ENCODE measurements at places on chromosomes 6 and 20. TPM values are rescaled to one million over a fixed set of nuclear protein-coding genes. Genes with fewer than 3 reads are reported as not detected.

DNA sequence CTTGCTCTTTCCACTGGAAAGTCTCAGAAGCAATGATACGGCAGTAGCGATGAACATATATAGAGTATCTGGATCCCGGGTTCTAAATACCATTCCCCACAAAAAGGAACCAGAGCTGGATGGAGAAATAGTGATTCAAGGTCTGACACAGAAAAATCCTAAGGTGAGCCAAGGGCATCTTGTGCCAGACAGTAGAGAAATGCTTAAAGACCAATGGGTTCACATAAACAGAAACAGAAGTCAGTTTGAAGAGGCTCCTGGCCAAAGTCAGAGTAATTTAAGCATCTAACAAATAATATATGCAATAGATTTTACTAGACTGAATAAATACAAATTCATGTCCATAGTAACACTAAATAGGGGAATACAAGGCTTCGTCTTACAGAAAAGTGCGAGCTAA is 54.7 kb downstream of the RGS17 start:
- DNase-seq, result no peak

Gene SLPI
- 0.28 TPM for polyA plus RNA-seq

Gene ALDH8A1
- polyA plus RNA-seq, result 37.3 TPM

Gene TMEM14C
- polyA plus RNA-seq, result 152 TPM

DNA sequence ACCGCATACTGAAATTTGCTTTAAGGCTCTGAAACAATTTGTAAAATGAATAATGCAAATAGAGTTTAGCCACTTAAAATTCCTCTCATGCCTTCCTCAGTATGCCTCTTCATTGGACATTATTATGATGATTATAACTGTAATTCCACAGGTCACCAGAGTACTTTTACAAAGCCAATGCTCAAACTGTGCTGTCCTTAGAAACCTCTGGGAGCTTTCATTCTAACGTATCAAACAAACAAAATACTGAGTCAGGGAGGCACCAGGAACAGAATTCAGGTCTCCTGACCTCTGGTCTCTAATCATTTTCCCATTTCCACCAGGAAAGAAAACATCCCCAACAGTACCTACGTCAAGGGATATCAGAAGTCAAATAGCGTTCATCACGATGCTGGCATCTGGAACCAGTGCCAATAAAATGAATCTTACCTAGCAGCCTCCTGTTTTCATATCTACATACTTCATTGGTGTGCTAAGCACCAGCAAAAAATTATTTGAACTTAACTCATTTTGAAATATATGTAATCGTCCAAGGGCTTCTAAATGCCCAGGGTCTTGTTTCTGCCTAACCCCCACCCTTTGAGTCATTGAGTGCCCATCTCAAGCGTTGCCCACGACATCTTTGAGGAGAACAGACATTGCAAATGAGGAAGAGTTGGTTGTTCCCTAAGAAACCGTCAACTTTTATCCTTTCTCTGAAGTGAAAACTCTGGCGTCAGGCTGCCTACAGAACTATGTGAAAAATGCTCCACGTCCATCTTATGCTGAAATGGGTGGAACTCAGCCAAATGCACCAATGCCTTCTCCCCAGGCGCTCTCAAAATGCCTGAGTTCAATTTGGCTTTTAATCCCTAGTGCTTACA is 37.9 kb downstream of the NEDD9 start:
- DNase-seq, result no peak

Gene BPIFB3
- not detected for polyA plus RNA-seq

- DNase-seq, result no peak
These were observed 19.7 kb downstream of the PPIL6 start for GRCh38 chr6:109420751-109421150.

DNA sequence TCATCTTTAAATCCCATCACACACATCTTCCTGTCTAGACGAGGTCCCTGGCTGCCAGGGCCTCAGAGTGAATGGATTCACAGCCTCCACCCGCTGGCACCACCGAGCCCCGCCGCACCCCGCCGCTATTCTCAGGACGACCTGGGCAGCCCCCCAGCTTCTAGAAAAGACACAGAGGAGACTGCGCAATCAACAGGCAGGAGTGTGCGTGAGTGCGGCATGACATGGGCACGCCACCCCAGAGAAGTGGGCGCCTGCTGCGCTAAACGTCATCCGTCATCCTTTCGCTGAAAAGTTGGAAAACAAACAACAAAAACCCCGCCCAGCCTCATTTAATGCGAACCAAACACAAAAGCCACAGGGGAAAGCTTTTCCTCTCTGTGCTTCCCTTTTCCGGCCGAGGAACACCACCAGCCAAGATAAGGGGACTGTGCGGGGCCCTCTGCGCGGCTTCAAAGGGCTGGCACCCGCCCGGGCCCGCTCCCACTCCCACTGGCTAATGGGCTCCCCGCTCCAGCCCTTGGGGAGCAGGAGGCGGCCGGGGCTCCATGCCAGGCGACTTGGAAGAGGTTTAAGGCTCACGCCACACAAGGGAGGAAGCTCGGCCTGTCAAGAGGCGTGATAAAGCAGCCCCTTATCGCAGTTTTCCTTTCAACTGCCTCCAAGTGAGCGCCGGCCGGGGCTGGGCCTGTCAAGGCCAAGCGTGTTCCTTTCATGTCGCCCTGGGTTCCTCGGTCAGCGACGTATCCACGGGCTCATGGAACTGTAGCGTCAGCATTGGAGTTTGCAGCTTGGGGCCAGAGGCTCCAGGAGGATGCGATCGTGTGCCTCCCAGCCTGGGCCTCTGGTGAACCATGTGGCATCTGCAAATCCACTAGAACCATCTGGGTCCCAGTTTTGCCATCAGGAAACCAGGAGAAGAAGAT is 50.1 kb downstream of the NFATC2 start:
- DNase-seq, result peak; percentile 53

DNA sequence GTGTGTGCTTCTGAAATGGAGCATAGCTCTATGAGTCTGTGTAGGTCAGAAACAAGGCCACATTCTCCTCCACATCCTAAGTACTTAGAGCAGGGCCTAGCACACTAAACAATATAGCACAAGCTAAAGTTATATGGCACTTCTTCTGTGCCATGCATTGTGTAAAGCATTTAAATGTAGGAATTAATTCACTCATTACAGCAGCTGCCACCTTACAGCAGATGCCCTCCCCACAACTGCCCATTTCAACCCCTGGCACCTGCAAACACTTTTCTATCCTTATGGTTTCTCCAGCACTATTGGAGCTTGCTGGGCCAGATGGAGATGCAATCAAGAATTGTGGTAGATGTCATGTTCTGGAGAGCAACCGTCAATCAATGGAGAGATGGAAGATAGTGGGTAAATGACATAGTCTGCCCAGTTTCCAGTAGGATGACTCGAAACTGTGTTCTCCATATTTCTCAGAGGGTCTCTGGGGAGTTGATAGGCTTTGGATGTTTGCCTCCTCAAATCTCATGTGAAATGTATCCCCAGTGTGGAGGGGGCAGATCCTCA is 373.7 kb downstream of the DOK5 start:
- DNase-seq, result no peak

- no peak for DNase-seq
These were observed 155.3 kb upstream of the SYNCRIP start for GRCh38 chr6:85797993-85798392.

DNA sequence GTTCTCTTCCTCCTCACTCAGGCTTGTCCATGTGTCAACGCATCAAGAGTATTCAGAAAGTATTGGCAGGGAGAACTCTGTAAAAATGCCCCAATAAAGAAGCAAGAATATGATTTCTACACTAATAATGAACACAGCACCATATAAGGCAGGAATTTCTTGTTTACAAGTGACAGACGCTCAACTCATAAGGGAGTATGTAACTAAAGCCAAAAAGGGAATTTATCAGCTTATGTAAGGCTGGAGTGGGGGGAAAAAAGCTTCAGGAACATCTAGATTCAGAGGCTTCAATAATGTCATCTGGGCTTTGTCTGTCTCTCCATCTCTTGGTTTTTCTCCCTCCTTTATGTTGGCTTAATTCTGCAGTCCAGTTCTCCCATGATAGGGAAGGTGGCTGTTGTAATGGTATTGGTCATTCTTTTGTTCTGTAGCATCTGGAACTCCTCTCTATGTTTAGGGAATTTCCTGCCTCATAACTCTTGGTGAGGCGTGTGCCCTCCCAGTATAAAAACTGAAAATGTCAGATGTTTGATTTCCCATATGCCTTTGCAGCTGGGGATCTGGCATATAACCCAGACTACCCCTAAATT is 125.1 kb upstream of the COL21A1 start:
- no peak for DNase-seq

GRCh38 chr6:129006724-129007514 is 124.0 kb downstream of the LAMA2 start:
- no peak for DNase-seq

DNA sequence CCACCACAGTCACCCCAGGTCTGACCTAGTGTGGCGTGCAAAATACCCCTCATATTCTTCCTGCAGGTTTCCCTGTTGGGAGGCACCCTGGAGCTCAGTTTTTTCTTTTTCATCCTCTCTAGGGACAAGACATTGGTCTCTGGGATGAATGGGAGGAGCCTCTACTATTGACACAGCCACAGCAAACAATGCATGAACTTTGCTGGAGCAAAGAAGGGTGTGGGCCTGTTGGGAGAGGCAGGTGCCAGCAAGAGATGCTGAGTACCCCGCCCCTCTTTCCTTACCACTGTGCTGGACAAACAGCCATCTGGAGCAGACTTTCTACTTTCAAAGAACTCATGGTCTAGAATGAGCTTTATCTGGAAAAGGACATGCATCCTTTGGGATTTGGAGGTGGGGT is 10.1 kb downstream of the TGM3 start:
- no peak for DNase-seq

Gene CST4
- not detected for polyA plus RNA-seq

GRCh38 chr6:90859612-90860011 is 272.7 kb upstream of the MAP3K7 start:
- peak; percentile 23 for DNase-seq

- DNase-seq, result no peak
These were observed 161.0 kb downstream of the TSHZ2 start for GRCh38 chr20:53133125-53133524.

- DNase-seq, result no peak
These were observed 153.0 kb downstream of the SLC35B3 start for GRCh38 chr6:8282380-8282779.

DNA sequence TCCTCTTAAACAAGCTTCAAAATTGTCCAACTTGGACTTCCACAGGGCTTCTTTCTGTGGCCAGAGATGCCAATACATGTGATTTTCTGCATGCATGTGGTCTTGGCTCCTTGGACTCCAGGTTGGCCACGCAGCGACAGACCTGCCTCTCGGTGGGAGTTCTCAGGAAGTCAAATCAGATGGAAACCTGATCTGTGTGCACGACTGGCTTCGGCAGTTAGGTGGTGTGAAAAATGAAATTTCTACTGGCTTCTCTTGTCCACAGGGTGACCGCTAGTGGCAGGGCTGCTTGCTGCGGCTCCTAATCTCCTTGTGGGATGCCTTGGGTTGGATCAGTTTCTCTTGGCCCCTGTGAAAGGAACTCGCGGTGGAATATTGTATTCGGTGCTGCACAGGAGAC is 57.3 kb downstream of the PHACTR3 start:
- no peak for DNase-seq

Gene PNRC1
- 122 TPM for polyA plus RNA-seq

- DNase-seq, result no peak
These were observed 28.5 kb upstream of the PIM1 start for GRCh38 chr6:37141281-37142049.

DNA sequence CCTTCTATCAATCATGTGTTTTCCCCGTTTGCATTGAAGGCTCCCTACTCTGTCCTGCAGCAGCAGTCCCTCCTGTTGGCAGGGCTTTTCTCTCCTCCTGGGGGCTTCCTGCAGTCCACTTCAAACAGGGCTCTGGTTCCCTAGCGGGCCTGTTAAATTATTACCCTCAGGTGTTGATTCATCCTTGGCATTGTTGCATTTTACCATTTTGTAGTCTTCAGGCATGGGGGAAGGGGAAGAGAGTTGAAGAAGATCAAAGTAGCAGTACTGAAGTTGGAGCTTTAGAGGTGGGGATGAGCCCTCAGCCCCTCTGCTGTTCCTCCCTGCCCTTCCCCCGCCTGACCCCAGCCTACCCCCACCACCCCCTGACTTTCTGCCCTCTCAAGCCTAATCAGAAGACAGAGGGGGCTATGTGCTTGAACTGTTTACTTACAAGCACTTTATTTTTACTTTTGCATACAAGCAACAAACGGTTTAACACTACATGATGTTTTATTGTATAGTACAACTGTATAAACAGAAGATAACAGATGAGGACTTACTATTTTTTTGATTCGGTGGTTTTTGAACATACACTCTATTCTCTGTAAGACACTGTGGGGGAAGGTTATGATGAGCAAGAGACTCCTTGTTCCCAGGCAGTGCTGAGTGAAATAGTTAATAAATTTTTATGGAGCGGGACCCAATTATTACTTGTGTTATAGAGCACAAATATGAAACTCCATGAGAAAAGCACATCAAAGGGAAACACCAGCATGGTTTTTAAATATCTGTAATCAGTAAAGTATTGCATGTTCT is 169.7 kb downstream of the EYA4 start:
- no peak for DNase-seq

All from renal pelvis (tissue), 12 donors.